Urinary bladder (tissue), 4 donors: ENCODE measurements at places on chromosomes 2 and 18. TPM values are rescaled to one million over a fixed set of nuclear protein-coding genes. Genes with fewer than 3 reads are reported as not detected.

The SLC30A3 gene
- 0.53 TPM for total RNA-seq

The LYPD6B gene
- total RNA-seq, result 15.2 TPM

- DNase-seq, result no peak
Observed at GRCh38 chr2:64367444-64368232, 86.3 kb upstream of the LGALSL start.

DNA sequence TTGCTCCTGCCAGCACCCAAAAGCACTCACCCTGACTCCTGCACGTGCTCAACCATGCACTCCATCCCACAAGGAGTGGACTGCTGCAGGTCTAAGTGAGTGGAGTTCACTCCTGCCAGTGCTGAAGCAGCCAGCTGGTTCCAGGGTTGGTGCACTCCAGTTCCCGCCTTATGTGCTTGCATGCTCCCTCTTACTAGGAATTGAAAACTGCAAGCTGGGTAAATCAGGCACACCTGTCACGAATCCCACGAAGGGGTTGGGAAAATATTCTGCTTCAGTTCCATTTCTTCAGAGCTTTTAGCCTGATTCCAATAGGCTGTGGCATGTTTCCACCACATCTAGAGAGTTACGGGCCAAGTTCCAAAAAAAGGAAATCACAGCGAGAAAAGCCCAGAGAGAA lies 1365.5 kb upstream of the CHAC2 start:
- DNase-seq, result no peak

GRCh38 chr2:212644195-212644837 lies 105.7 kb upstream of the ERBB4 start:
- DNase-seq, result no peak

GRCh38 chr18:79876497-79876896 lies 75.0 kb downstream of the SLC66A2 start:
- no peak for DNase-seq

- DNase-seq, result no peak
Observed at GRCh38 chr2:143890798-143891197, 629.1 kb downstream of the ZEB2 start.

DNA sequence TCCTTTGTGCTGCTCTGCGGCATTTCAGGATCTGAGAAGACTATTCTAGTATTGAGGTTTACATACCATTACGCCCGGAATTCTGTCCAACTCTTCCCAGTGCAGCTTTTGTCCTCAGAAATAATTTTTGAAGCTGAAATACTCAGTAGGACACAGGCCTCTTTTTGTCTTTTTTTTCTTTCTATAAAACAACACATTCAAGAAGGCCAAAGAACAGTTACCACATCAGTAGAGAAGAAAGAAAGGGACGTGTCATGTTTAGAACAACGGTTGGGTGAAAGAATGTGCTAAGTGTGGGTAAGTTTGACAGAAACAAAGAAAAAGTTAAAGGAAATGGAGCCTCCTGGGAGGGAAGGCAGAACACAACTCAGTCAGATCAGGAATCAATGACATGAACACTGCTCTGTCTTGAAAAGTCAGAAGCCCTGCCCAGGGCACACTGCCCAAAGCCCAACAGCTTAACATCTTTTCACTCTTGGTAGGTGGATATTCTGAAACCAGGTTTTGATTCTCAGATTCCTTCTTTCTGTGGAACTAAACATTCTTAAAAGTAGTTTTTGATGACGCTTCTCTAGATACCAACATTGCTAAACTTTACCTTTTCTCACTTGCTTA lies 198.6 kb upstream of the CWC22 start:
- DNase-seq, result no peak

DNA sequence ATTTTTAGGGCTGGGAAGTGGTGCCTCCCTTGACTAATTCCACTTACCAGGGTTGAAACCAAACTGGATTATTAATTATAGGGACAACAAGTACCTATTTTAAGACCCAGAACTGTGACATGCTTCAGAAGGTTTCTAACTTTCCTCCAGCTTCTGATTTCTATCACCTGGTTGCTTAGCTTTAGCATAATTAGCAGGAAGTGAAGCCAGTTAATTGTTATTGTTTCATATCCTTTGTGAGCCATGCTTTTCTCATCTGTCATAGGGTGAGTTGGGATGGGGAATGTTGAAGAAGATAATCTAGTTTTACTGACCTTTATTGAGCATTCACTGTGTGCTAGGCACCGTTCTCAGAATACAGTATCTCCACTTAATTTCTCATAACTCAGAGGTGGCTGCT lies 3.2 kb downstream of the YPEL5 start:
- DNase-seq, result no peak

- no peak for DNase-seq
Observed at GRCh38 chr2:120770176-120770575, 34.5 kb downstream of the GLI2 start.

DNA sequence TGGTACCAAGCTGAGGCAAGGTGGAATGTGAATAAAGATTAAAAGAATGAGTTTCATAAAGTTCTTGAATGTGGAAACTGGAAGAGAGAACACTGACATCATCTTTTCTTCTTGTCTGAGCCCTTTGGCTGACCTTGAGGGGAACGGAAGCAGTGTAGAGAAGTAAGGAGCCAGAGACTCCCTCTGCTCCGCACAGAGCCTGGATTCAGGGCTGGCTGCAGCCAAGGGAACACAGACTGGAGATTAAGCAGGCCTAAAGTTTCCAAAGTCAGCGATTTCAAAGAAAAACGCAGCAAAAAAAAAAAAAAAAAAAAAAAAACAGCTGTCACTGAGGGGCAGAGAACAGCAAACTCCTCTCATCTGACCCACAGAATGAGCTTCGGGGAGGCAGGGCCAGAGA lies 19.3 kb upstream of the ALK start:
- DNase-seq, result peak; percentile 55

DNA sequence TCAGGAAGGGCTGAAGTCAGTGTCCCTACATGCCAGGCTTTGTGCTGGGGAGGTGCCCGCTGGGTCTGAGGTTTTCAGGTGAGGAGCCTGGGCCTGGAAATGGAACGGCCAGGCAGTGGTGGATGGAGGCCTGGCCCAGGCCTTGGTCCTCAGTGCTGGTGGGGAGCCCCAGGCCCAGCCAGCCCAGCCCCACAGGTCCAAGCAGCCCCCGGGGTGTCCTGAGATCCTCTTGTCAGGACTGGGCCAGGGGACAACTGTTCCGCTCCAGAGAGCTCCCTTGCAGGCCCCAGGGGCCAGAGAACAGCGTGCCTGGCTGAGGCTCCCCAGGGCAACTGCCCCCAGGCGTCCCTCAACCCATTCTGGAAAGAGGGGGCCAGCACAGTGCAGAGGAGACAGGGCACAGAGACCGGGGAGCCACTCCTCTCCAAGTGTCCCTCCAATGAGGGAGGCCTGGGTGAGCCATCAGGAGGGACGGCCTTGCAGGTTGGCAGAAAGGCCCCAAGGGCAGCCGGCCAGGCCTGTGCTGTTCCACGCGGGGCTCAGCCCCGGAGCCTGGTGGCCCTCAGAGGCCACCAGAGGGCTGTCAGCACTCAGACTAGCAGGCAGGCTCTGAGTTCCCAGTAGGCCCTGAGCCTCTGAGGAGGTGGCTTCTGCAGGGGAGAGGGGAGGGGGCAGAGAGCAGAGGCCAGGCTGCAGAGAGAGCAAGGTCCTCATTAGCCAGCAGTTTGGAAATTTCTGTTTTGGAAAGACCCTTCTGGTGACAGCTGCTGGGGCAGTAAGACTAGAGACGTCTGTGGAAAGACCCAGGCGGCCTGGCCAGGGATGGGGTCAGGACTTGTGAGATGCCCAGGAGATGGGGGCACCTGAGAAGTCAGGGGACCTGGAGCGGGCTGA lies 29.4 kb upstream of the SNED1 start:
- no peak for DNase-seq

DNA sequence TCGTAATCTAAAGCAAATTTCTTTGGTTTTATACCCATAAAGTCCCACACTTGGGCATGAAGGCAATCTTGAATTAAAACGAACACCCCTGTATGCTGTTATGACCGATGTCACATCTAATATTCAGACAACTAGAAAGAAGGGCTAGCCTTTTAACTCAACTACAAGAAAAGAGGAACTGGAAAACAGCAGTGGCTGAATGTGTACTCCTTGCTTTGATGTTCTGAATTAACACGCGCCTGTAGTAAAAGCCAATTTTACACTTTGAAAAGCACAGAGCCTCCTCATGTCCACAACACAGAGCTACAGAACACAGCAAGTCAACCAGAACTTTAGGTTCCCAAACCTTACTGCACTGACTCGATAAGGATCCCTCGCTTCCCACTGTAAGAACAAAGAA lies 147.6 kb downstream of the HDAC4 start:
- no peak for DNase-seq

- DNase-seq, result no peak
Observed at GRCh38 chr2:231722721-231723307, 14.5 kb downstream of the PTMA start.

GRCh38 chr2:233000886-233001750 lies 11.9 kb downstream of the NGEF start:
- no peak for DNase-seq

- no peak for DNase-seq
Observed at GRCh38 chr2:85263591-85263990, 64.2 kb downstream of the TGOLN2 start.

DNA sequence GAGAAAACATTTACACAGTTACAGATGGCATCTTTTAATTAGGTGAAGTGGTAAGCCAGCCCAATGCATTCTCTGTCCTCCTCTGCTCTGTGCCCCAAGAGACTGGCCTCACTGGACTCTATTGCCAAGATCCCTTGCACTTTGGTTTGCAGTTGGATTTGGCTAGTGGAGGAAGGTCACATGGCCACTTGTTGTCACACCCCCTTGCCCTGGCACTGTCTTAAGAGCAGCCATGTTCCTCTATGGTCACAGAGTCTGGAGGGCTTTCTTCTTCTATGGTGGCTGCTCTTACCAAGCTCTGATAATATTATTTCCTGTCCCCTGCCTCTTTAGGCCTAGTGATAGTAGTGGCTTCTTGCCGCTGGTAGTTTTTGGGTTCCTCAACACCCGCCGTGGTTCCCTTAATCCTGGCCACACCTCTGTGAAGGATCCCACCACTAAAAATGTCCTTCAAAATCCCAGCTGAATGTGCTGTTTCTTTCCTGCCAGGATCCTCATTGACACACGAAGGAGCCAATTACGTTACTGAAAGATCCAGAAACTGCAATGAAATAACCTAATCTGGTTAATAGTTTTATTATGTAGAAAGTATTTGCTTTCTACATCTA lies 111.1 kb downstream of the CDC42EP3 start:
- DNase-seq, result no peak
